Activated naive CD8-positive, alpha-beta T cell treated with anti-CD3 and anti-CD28 coated beads, Interleukin-2, amount 50 U/mL, for 24 hours (primary cell): ENCODE measurements at places on chromosomes 12 and 14.
A peak's percentile ranks its signal among the peaks of the same experiment; 100 is the strongest.

DNA sequence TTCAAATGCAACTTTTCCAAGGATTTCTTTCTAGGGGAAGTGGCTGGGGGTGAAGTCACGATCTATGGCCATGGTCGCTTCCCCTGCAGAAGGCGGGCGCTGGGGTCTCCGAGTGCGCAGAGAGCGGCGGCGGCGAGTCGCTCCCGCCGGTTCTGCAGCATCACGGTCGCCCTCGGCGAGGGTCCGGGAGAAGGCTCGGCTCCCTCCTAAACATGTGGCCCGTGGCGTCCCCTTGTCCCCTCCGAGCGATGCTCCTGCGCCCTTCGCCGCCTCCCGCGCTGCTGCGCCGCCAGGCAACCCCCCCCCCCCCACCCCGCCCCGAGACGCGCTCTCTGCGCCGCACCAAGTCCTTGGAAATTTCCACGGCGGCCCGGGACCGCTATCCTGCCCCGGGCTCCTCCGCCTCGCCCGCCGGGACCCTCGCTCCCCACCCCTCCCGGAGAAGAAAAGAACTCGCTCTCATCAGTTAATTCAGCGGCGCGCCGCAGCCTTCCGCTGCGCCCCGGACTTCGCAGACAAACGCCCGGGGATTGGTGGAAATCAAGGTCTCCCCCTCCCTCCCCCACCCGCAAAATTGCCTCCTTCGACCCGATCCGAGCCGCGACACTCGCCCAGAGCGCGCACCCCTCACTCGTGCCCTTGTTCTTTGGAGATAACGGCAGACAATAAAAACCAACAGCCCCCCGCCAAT is at the start of gene ST8SIA1:
ST8SIA1 (minus strand) TSS at position 298 of the 691 bp plus-strand sequence. CDS start 475 bp downstream, outside the sequence.
- DNase-seq, result peak; percentile 41

DNA sequence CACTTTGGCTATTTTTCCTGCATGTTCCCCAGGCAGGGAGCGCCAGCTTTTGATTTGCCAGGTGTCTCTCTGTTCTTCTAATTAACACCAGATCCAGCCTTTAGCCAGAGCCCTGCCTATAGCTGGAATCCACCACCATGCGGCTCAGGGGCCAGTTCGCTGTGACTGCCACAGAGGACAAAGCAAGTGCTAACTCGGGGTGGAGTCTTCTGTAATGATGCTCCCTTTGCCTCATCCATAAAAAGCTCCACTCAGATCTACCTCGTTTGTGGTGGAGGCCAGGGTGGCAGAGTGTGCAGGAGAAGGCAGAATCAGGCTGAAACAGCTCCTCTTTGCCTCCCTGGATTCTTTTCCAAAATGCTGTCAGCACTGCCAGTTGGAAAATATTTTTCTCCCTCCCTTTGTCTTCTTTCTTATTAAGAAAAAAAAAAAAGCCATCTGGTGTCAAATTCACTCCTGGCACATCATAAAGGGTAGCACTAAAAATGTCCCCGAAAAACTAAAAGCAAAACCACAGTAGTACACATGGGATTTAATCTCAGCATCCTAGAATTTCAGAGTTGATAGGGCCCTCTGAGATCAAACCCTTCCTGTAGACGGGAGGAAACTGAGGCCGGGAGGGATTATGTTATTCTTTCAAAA is 18.0 kb upstream of the CTDSP2 start:
- DNase-seq, result no peak

DNA sequence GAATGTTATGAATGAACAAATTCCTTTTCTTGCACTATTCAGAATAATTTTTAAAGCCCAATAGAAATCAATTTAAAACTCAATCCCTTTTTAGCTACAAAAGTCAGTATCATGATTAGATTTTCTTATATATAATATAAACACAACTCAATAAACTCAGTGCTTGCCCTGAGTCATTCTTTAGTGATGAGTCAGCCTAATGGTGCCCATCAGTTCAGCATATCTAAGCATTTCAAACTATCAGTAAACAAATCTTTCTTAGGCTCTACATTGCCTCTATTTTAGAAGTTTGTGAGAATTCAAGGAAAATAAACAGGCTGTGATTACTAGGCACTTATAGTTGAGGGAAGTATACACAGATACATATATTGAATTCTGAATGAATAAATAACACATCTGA is 179.6 kb downstream of the NELL2 start:
- DNase-seq, result no peak

DNA sequence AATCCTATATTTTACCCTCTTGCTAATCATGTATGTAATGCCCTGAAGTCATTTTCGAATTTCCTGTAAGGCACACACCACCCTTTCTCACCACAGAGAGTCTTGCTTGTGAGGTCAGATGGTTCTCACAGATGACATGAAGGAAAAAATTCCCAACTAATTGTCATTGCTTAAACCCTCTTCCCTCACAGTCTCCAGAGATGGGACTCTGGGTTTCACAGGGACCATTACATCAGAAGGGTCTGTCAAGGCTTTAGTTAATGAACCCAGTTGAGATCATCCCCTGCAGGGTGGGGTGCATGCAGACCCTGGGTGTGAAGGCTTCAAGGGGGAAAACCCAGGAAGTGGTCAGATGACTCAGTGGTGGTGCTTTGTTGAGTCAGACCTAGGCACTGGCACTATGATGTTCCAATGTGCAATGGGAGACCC is 229.6 kb downstream of the BCAT1 start:
- peak; percentile 64 for DNase-seq

DNA sequence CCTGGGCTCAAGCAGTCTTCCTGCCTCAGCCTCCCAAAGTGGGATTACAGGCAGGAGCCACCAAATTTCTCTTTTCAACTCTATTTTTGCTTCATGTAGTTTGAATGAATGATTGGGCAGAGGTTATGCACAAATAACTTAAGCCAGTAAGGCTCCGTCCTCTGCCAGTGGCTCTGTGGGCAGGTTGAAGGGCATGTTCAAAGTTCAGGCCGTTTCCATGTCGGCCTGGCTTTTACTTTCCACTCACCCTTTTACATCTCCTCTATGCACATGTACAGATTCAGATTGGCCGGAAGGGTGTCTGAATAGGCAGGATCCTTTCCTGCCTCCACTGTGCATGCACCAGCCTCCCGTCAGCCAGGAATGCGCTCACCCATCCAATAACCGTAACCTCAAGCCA is 132.3 kb downstream of the EML1 start:
- DNase-seq, result no peak

DNA sequence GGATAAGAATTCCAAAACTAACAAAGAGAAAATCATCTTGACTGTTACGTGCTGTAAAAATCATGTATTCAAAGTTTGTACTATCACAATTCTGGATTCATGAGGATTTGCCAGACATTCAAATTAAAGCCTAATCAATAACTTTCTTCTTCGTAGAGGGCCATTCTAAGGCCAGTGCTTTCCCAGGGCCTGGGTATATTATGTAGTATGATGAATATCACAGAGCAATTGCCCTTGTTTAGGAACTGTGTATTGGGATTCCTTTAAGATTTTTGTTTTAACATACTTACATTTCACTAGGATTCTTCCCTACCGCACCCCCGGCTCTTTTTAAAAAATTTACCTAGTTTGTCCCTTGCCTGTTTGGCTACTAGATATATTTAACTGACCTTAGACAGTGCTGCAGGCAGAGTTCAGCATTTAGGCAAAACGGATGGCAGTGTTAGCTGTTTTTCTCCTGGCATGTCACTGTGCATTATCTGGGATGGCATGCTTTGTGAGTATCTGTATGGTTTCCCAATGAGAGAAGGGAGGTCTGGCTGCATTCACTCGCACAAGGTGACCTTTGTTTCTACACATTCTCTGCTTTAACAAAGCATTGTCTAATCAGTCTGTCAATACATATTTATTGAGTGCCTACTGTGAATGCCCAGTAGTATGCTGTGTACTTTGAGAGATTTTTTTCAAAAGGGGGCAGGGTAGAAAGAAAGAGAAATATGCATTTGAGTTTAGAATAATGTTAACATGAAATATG is 63.3 kb downstream of the ERC1 start:
- DNase-seq, result no peak

GRCh38 chr14:66398437-66398836 is 87.7 kb upstream of the CCDC196 start:
- no peak for DNase-seq

DNA sequence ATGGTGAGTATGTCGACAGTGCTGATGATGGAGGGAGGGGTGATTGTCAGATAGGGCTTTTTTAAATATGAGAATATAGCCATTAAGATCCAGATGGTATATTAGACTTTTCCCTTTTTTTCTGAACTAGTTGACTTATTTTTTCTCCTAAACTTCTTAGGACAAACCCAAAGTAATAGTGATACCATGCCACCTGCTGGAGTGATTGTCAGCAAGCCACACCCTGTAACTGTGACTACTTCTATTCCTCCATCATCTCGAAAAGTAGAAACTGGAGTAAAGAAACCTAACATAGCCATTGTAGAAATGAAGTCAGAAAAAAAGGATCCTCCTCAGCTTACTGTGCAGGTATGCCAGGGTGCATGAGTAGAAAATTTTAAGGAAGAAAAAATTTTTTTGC is 40.1 kb downstream of the KIAA0586 start:
- DNase-seq, result no peak

- no peak for DNase-seq
Measured at GRCh38 chr14:103304706-103305105, 29.3 kb upstream of the EIF5 start.

DNA sequence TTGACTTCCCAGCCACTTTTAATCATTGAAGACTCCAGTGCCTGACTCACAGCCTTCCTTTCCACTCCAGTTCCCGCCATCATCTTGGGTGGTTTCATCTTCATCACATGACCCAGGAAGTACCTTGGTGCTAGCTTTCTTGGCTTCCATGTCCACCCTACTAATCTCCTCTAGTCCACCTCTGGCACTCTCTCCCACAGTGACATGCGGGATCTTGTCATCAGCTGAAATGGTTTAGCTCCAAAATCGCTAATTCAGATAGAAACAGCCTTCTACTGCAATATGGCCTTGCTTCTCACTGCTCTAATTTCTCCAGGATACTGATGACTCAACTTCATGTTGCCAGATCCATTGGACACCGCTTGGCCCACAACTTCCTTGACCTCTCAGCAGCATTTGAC is 24.5 kb downstream of the WDR20 start:
- DNase-seq, result no peak

DNA sequence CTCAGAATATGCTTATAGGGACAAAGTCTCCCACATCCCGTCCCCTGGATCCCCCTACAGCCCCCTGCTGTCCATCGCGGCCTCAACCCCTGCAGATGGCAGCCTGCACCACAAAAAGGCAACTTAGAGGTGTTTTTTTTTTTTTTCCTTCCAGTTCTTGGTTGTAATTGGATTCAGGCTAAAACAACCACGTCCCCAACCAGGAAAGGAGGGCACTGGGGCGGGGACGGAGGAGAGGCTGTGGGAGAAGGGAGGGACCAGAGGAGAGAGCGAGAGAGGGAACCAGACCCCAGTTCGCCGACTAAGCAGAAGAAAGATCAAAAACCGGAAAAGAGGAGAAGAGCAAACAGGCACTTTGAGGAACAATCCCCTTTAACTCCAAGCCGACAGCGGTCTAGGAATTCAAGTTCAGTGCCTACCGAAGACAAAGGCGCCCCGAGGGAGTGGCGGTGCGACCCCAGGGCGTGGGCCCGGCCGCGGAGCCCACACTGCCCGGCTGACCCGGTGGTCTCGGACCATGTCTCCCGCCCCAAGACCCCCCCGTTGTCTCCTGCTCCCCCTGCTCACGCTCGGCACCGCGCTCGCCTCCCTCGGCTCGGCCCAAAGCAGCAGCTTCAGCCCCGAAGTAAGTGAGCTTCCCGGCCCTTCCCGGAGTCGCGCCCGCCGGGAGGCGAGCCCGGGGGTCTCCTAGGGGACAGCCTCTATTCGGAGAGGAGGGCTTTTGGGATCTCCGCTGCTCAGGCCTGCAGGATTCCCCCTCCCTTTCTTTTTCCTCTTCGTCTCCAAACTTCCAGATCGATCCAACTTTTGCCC is at the start of gene MMP14:
MMP14 (plus strand) TSS at position 285 of the 813 bp plus-strand sequence; CDS start at position 518, 233 bp downstream.
- DNase-seq, result no peak

- DNase-seq, result no peak
Measured at GRCh38 chr12:32561931-32562341, 117.2 kb upstream of the DNM1L start.

DNA sequence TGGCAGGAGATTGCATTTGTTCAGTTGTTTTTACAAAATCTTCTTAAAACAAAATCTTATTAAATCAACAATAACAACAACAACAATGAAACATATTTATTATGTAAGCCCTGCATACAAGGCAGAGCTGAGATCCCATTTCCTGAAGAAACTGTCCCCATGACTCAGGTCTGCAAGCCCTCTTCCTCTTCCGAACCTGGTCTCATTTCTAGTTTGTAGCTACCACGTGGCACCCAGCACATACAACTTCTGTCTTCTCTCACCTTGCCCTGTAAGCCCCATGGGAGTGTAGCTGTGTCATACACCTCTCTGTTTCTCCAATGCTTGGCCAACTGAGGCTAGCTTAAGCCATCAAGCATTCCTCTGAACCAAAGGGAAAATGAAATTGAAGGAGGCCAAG is 106.4 kb downstream of the SLC8A3 start:
- DNase-seq, result no peak

- DNase-seq, result no peak
Measured at GRCh38 chr14:54532111-54533012, 22.7 kb downstream of the CGRRF1 start.

DNA sequence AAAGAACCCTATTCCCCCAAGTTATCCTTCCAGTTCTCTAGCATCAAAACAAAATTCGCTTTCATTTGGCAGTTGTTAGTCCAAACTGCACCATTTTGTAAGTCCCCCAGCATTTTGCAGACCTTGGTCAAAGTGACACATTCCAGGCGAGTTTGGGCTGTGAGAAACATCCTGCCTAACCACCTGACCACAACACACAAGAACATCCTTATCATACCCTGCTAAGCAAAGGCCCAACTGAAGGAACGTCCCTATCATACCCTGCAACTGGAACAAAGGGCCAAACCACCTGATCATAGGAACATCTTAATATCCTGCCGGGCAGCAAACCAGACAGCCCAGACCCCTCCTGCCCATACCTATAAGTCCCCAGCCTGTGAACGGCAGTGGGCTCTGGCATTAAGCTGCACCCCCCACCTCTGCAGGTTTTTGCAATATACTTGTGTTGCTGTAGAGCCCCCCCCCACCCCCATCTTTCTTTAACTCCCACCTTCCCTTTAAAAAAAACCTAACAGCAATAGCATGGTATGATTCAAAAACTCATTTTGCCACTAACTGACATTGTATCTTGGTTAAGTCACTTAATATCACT is 2.7 kb downstream of the PCNX4 start:
- peak; percentile 23 for DNase-seq

DNA sequence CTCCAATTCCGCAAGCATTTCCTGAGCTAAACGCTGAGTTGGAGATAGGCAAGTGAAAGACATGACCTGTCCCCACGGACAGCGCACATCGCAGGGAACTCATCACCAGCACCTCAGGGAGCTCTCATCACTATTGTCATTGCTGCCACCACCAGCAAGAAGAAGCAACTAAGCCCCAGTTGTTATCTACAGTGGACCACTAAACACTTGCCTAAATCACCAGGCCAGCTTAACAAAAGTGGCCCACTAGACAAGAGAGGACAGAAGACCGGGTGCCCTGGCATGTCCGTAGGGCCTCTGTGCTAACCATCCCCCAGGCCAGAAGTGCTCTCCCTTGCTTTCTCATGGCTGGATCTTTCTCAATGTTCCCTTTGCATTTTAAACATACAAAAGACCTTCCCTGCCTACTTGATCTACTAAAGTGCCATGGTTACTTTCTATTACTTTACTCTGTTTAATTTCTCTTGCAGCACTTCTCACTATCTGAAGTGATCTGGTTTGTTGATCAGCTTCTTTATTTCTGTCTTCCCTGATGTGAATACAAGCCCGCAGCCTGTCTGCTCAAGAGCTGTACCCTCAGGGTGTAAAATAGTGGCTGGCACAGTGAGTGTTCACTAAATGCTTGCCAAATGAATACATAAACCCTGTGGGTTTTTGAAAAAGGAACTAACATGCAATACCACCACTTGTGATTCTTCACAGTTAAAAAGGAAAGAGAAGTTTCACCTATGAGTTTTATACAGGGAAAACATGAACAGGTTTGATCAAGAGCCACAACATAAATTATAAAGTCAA is 60.9 kb upstream of the RFLNA start:
- no peak for DNase-seq
